ENCODE measurements at places on chromosomes 6 and 20.

DNA sequence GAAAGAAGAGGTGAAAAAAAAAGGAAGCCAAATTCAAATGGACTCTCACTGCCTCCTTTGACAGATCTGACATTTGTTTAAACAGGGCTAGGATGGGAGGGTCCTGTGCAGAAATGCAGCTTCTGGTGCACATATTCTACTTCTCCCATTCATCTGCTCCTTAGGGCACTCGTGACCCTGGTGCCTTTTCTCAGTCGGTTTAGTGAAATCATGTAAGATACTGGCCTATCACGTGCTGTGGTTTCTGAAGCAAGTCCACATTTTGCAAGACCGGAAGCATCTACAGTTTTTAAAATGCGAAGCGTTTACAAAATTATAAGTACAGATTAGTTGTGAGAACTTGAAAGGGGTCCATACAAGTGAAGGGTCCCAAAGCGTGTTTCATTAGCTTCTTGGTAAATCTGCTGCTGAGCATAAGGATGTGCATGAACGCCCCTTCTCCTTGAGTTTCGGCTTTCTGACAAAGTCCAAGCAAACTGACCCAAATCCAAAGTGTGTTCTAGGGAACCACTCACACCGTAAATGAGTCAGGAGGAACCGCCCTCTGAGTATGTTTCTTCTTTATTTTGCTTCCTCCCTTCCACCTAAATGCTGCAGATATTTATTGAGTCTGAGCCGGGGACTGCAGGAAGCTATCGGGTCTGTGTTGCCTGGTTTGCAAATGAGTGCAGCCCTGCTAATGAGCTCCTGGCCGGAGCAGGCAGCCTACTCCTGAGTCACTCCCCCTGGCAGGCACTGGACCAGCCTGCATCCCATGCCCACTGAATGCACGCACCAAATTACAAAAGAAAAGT is 323.8 kb upstream of the JARID2 start:
- no peak for DNase-seq

GRCh38 chr6:78910591-78911171 is 43.3 kb downstream of the IRAK1BP1 start:
- peak; percentile 6 for DNase-seq

DNA sequence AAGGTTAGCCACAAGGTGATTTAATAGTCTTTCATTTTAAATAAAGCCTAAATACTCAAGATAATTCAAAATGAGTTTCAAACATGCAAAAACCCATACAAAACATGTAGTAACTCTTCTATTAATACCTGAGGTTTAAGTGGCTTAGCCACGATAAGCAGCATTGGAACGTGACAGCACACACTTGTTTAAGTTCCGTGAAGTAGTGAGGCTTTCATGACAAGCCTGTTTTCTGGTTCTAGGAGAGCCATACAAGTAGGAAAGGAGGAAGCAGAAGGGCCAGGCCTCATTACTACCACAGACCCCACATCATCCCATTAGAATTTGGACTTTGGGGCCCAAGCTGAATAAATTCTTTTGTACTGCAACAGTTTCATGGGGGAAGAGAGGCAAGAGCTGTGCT is 54.3 kb upstream of the PRND start:
- DNase-seq: no peak

- no peak for DNase-seq
Measured at GRCh38 chr6:115272311-115272710, 788.4 kb downstream of the FRK start.

DNA sequence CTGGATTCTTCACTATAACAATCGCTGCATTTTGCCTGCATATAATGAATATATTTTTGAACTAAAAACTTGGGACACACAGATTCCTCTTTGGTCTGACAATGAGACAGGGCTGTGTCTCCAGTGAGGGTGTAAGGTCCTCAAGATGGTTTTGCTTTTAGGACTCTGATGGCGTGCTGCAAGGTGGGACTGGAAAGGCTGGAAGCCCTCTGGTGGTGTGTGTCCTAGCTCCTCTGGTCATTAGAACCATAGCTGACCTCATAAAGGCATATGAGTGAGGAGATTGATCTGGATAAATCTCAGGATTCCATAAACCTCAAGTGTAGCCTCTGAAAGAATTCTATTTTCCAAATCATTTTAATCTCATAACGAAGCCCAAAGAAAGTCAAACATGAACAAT is 108.4 kb upstream of the ASF1A start:
- no peak for DNase-seq

GRCh38 chr6:79797163-79797764 is 150.1 kb downstream of the ELOVL4 start:
- no peak for DNase-seq

DNA sequence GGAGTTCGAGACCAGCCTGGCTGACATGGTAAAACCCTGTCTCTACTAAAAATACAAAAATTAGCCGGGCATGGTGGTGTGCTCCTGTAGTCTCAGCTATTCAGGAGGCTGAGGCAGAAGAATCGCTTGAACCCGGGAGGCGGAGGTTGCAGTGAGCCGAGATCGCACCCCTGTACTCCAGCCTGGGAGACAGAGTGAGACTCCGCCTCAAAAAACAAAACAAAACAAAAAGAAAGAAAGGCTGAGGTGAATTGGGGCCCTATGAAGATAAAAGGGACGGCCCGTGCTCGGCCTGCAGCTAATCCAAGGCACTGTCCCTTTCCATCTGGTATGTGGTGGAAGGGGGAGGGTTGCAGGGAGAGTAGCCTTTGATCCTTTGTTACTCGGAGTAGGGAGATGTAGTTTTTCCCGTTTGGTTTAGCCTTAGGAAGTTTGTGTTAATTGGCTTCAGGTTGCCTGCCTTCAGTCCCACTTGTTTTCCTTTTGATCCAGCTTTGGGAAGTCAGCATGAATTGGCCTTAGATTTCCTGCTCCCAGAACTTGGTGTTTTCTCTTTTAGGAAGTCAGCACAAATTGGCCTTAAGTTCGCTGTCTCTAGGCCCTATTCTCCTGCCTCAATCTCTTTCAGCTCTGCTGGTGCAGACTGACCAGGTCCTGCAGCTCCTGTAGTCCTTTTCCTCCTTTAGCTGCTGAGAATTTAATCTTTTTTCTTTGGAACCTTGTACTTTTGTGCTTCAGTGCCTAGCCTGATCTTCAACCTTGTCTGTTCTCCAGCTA is 36.1 kb upstream of the PAQR8 start:
- DNase-seq: no peak

DNA sequence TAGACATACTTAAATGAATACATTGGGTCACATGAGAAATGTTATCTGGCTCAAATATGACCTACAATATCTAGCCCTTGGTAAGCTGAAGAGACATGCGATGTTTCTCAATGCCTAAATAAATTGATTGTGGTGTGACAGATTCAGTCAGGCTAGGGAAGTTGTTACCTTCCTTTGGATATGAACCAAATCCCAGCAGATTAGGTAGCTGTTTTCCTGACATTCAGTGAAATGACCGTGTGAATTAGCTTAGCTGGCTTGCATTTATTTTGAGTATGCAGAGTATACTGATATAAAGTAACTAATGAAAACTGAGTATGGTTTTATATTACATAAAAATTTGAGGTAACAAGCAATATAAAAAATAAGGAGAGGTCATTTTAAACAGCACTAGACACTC is 288.2 kb downstream of the GJA1 start:
- DNase-seq: no peak

GRCh38 chr6:154951345-154952200 is 43.5 kb upstream of the TIAM2 start:
- no peak for DNase-seq

- no peak for DNase-seq
Measured at GRCh38 chr6:101597693-101598092, 204.2 kb downstream of the GRIK2 start.

DNA sequence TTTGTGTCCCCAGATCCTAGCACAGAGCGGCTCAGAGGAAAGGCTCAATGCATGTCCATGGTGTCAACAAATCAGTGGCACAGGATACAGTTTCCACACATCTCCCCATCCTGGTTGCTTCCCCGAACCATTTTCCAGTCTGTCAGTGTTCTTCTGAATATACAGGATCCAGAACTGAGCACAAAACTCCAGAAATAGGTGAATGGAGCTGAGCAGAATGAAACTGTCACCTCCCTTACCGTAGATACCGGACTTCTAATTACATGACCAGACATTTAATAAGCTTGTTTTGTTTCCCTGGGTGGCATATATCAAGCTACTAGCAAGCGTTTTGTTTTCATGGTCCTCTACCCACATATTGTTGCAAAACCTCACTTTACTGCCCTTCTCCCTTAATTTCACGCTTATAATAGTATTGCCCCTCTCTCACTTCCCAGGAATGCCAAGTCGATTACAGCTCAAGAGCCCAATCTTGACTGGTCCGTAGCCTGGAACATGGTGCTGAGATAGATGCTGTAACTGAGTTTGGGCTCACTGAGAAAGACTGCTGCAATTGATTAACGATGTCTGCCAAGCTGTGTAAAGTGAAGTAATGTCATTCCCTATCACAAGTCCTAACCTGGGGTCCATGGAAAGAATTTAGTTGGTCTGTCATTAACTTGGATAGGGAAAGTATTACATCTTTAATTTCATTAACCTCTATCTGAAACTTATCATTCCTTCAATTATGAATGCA is 12.0 kb upstream of the SCRT2 start:
- no peak for DNase-seq

DNA sequence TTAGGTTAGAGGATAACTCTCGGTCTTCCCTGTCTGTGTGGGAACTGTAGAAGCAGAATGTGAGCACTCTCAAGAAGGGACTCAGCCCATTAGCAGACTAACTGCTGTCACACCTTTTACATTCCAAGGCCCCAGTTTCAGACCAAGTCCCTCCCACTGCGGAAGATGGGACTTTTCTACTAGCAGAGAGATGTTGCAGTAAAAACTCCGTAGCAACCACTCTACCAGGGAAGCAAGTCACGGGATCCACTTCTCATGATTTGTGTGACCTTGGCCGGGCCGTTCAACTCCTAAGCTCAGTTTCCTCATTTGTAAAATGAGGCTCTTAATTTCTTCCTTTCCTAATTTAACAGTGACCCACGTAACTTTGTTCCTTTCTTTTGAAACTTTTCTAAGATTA is 77.1 kb upstream of the SLC4A11 start:
- DNase-seq: no peak

DNA sequence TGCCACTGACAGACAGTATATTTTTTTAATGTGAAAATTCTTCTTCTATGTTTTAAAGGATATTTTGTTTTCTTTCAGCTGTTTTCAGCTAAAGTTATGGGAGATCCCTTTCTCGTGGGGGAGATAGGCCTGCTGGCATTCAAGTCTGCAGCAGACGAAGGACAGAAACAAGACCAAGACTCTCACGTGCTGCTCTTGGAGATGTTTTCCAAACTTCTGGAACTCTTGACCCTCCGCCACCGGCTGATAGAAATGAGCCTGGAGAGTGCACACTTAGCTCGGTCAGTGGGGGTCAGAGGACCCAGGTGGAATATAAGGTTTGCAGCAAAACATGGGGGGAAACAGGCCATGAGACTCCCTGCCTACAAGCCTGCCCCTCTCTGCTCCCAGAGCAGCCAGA is 120.5 kb downstream of the CD164 start:
- no peak for DNase-seq

DNA sequence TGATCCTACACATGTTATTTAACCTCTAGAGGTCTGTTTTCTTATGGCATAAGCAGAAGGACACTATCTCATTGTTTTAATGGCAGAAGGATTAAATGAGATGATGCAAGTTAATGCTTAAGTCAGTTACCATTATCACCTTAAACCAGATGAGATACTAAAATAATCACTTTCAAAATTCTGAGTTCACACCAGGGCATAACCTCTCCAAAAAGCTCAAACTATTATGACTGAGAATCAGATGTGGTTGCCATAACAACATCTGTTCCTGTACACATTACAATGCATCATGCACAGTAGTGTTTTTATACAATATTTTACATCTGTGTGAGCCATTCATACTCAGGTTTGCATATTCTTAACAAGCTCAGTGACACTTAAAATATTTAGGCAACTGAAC is 10.2 kb downstream of the ADNP start:
- DNase-seq: no peak

DNA sequence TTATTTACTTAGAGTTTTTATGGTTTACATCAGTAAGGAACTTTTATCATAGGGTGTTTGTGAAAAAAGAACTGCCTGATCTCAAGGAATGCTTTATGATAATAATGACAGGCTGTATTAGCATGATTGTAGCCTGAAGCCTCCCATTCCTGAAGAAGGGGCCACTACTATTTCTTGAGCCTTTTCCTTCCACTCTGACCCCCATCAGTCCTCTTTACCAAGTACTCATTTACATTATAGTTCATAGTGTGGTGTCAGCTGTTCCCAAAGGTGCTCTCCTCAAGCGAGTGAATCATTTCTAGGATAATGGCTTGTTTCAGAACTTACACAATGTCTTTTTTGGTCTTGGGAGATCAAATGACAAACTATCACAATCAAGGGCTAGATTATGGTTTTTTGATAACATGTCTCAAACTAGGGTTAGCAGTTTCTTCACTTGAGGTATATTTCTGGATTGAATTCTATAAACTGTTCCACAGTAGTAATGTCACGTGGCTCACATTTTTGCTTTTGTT is 283.6 kb downstream of the CDKAL1 start:
- no peak for DNase-seq

GRCh38 chr6:42125231-42125630 is 17.2 kb downstream of the C6orf132 start:
- no peak for DNase-seq

DNA sequence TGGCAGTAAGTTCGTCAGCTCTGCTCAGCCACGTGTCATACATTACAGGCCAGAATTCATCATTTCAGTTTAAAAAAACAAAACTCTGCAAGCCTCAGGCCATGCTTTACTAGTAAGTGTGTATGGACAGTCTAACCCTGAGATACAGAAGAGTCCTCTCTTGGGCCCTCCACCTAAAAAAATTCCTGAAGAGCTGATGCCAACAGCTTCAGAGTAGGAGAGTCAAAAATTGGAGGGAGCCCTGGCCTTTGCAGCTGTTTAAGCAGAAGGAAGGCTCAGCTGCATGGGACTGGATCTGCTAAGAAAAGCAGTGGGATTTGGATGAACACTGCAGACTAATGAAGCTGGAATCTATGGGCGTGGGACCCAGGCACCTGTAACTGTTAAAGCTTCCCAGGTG is 47.2 kb upstream of the FAM8A1 start:
- no peak for DNase-seq

- peak; percentile 29 for DNase-seq
Measured at GRCh38 chr6:167152862-167153261, 4.9 kb downstream of the GPR31 start.

DNA sequence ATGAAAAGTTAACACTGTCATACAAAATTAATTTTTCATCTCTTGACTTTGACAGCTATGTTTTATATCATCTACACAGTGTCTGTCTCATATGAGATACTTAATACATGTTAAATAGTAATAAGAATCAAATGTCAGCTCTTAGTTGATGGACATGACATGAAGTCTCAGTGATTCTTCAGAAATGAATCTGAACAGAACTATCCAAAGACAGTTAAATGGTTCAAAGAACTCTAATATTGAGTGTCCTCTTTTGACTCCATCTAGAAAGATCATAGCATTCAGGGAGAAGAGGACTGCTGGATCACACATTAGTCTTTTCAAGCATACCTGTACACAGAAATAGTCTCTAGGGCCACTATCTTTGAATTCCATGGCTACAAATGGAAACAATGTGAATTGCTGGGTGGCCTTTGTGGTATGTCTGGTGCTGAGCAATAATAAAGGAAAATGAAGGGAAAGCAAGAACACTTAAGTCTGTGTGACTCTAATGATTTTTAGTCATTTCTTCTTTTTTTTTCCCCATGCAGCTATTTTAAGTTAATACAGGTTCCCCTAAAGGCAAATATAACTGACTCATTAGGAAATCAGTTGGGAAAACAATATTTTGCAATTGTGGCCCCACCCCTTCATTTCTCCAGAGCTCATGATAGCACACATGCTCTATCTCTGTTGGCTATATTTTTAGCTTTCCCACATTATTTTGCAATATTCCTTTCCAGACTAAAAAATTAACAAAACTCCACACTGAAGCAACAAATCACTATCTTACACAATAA is 367.5 kb downstream of the GRIK2 start:
- no peak for DNase-seq
